GM12891 (cell line): ENCODE measurements at places on chromosomes 6 and 20.

- DNase-seq: no peak
These were observed 255.8 kb downstream of the DLL1 start for GRCh38 chr6:170035044-170035443.

GRCh38 chr20:8375898-8376297, 243.8 kb downstream of the PLCB1 start:
- no peak for DNase-seq

DNA sequence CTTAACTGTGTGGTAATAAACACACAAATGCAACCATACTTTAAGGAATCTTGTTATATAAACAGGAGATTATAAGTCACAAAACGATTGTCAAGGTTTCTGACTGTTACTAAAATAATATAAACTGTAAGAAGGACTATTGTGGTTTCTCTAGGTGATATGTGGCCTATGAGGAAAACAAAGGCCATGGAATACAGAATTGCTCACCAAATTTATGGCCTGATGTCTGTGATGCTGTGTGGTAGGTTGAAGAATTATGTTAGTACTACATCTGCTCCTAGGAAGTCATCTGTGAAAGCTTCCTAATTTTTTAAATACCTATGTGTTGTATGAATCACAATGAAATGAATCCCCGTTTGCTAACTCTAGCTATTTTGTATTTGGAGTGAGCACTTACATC, 875.4 kb upstream of the MAP3K7 start:
- DNase-seq: no peak

DNA sequence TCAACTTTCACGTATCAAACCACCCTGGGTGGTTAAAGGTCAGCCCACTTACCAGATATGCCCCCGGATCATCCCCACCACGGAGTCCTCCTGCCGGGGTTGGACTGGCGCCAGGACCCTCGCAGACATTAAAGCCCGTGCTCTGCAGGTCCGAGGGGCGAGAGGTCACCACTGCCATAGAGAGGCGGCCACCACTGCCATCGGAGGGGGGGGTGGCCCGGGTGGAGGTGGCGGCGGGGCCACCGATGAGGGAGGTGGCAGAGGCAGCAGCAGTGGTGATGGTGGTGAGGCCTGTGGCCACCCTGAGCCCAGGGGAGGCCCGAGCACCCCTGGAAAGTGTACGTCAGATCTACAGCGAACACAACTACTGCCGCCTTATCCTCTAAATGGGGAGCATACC, 76.3 kb downstream of the ASXL1 start:
- DNase-seq: no peak

DNA sequence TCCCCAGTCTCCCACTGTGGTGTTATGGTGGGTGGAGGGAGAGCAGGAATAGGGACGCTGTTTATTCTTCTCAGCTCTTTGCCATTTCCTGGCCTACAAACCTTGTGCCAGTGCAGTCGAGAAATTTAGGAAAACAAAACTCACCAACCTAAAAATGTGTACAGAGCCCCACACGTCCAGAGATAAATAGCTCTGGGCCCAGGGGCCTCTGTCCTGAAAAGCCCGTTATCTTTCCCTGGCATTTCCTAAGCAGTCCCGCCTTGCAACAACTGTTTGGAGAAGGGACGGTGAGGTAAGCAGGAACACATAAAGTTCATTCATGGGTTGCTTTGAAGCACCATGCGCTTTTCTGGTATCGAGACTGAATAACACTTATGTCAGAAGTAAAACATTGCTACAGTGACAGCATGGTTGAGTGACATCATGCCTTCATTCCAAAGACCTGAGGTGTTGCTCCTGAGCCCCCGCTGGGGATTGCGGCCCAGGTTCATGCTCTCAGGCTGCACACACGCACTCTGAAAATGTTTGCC, 80.1 kb upstream of the NXT1 start:
- no peak for DNase-seq

DNA sequence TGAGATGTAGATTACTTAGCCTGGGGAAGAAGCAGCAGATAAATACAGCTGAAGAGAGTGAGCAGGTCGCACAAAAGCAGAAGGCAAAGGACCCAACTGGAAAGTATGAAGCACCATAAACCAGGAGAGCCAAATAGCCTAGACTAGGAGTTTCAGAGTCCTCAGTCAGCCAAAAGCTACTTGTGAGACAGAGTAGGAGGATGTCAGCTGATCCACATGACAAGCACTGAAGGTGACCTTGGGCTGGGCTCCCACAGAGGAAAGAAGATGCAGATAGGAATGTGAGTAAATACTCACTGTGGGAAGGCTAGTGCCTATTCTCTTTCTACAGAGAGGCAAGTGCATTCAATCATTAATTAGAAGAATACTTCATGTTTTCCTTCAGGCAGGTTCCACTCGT, 274.0 kb upstream of the POU3F2 start:
- DNase-seq: no peak

DNA sequence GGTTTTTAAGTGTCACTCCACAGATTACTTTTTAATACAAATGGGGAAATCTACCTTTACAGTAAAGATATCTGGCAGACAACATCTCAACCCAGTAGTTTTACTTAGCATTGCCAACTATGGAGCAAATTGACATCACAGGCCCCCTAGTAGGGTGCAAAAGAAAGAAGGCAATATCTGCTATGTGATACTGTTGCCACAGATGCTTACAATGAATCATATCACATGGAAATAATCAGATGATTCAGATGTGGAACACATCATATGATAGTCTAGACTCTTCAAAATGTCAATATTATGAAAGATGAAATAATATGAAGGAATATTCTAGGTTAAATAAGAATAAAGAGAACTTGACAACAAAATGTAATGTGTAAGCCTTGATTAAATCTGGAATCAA, 322.5 kb downstream of the BMP2 start:
- DNase-seq: no peak

- DNase-seq: no peak
These were observed 851.4 kb upstream of the CITED2 start for GRCh38 chr6:140225701-140226436.

DNA sequence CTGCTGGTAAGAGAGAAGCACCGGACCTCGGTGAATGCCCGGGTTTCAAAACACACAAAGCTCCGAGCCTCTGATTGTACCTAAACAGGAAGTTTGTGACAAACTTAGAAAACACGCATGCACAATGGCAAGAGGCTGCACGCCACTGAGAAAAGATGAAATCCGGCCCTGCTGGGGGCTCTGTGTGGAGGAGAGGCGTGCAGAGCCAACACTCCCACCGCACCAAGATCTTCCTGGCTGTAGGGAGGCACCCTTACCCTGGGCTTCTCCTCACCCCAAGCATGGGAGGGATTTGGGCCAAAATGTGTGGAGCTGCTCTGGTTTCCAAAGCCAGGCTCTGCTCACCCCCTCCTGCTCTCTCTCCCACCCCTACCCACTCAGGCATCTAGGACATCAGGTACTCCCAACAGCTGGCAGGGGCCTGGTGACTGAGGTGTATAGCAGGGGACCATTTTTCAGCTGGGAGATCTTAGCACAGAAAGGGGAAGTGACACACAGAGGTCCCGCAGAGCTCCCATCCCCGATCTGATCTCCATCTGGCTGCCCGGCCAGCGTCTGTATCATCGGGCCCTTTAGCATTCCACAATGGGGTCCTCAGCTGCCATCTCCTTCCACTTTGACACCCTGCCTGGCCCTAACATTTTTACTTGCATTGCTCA, 84.2 kb downstream of the TRERF1 start:
- DNase-seq: peak; percentile 52

GRCh38 chr6:63709148-63709547, 73.5 kb downstream of the PHF3 start:
- no peak for DNase-seq

DNA sequence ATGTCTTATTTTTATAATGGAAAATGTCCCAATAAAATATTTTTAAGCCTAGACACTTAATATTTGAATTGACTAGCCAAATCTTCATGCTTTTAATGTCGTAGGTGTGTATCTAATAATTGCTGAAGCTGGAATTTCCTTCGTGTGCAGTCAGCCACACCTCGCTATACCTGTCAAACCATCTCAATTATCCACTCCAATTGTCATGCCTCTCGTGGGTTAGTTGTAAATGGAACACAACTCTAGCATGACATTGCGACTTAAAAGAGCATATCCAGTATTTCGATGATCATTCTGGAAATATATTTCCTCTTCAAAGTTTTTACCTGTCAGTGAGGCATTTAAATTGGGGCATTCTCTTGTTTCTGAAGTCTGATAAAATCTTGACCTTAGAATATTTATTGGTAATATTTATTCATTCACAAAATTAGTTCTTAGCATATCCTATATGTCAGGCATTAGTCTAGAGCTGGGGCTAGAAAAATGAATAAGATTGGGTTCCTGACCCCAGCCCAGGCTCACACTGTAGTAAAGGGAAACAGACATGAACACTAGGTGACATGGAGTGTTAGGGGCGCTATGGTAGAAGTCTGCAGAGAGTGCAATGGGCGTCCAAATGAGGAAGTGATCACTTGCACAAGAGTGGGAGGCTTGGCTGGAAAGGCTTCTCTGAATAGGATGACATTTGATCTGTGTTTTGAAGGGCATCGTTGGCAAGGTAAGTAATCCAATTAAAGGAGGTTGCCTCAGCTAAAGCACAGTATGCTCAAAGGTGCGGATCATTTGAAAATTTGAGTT, 11.0 kb upstream of the CFAP206 start:
- DNase-seq: no peak

DNA sequence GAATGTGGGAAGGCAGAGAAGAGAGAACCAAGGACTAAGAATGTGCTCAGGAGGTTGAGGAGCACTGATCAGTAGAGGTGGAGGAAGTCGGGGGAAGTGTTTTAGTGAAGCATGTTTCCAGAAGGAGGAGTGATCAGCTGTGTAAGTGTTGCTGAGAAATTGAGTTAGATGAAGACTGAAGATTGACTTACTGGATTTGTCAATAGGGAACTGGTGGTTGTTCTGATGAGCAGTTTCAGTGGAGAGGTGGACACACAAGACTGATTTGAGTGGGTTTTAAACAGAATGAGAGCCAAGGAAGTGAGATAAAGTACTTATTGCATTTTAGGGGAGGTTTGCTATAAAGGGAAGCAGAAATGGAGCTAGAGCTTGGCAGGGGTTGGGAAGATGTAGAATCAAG, 182.6 kb downstream of the CDKAL1 start:
- DNase-seq: no peak

DNA sequence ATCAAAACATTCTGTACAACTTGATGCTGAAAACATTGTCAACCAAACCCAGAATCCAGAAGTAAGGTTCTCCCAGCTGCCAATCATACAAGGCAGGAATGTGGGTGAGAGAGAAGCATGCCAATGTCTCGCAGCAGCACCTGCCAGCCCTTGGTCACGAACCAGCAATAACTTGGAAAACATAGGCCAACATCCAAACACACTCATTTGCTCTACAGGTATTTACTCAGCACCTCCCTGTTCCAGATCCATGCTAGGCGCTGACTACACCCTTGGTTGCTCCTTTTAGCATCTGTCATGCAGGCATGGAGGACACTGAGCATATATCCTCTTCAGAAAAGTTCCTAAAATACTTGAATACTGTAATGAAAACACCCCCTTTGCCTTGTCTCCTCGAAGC, 63.6 kb downstream of the FAXC start:
- DNase-seq: no peak

GRCh38 chr6:38604700-38605099, 35.0 kb downstream of the BTBD9 start:
- no peak for DNase-seq

- no peak for DNase-seq
These were observed 27.8 kb downstream of the TNXB start for GRCh38 chr6:32081168-32081990.

- DNase-seq: no peak
These were observed 72.3 kb downstream of the LINC00237 start for GRCh38 chr20:21033817-21034216.

DNA sequence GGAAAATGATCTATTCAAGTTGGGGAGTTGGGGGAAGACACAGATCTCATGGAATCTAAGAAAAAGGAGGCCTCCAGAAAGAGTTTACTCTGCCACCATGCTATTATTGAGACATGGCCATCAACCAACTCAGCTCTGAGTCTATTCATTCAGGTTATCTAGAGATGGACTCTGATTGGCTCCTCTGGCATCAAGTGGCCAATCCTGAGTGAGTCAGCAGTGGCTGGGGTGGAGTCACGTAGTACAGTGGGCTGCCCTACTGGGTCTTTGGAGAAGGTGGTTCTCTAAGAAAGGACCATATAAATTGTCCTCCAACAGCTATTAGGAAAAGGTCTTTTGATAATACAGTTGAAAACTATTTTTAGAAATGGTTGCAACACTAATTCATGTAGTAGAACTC, 42.1 kb downstream of the LYRM2 start:
- DNase-seq: no peak

- DNase-seq: no peak
These were observed 13.7 kb upstream of the SIRPB1 start for GRCh38 chr20:1633535-1633934.

GRCh38 chr6:76166874-76167273, 94.4 kb upstream of the IMPG1 start:
- no peak for DNase-seq

GRCh38 chr6:157954150-157955117, 27.2 kb upstream of the SYNJ2 start:
- no peak for DNase-seq

DNA sequence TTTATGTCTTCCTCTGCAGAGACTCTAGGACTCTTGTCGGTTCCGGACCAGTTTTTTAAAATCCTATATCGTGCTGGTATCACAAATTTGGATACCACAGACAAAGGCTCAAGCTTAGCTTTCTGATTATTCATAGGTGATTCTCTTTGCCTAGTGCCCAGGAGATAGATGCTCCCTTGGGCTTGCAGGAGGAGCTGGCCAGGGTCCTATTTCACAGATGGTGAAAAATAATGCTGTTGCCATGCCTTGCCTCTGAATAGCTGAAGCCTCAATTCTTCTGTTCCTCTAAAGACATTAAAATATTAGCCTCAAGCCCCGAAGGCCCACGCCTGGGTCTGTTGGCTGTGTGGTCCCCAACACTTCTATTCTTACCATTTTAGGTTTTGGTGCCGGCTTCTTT, 123.9 kb upstream of the BACH2 start:
- no peak for DNase-seq

- no peak for DNase-seq
These were observed 63.7 kb downstream of the PXDC1 start for GRCh38 chr6:3687847-3688246.

DNA sequence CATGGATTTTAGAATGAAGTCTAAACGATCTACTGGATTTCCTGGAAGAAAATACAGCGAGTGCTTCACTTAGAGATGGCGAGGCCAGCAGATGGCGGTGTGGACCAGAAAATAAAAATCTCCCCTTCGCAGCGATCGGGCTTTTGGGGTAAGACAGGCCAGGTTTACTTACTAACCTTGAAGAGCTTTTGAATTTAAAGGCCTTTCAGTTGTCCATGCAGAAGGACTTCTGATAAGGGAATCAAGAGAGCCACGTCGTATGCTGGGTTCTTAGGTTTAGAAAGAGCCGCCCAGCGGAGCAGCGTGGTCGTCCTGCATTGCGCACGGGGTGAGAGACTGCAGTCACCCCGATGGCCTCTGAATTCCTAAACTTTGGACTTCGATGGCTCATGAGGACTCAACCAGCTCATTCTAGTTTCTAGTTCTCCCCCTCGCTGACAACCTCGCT, 125.2 kb upstream of the RALGAPA2 start:
- peak; percentile 28 for DNase-seq

- no peak for DNase-seq
These were observed 27.4 kb downstream of the NTSR1 start for GRCh38 chr20:62736026-62736406.
